ENCODE measurements at places on chromosomes 2 and 18.

DNA sequence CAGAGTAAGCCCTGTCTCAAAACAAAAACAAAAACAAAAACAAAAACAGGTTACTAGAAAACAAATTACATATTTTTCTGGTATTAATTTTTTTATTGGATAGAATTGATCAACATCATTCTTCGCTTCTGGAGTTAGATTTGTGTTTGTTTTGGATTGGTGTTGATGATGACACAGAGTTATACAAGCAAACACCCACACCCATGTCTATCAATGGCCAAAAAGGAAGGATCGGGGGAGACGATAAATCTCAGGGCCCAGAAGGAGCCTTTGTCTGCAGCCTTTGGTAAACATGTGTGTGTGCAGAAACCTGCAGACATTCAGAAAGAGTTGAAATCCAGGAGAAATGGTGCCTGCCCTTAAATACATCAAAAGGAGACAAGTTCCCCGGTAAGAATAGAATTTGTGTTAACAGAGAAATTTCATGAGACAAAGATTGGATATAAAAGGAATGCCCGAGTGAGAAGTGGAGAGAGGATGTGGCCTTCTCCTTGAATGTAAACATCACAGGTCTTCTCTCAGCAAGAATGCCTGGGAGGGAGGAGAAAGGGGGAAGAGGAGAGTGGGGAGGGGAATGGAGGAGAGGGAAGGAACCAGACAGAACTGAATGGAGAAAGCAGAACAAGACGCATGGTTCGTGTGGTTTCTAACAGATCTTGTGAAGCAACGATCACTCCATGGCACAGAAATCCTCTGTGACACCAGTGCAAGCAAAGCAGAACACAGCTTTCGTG is 40.4 kb upstream of the TMEM178A start:
- no peak for DNase-seq

DNA sequence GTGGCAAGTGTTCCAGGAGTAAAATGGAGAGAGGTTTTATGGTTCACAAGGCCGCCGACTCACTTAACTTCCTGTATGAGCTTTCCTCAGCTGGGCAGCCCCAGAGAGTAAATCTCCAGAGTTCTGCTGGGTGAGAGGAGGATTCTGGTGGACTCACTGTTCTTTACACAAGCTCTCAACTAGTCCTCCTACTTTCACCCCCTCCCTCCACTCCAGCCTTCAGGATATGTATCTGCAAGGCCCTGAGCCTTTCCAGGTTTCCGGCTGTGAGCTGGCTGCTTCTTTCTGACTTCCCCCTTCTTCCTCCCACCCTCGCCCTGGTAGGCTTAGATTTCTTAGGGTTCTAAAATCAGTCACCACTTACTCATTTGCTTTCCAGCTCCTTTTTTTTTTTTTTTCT is 34.0 kb downstream of the EML6 start:
- DNase-seq, result no peak

DNA sequence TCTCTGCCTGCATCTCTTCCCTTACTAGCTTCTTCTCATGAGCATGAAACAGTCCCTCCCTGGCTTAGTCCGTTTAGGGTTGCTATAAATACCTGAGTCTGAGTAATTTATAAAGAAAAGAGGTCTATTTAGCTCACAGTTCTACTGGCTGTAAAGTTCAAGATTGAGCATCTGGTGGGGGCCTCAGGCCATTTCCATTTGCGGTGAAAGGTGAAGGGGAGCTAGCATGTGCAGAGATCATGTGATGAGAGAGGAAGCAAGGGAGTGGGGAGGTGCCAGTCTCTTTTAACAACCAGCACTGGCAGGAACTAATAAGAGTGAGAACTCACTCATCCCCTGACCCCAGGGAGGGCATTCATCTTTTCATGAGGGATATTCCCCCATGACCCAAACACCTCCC is 26.8 kb downstream of the RHBDD1 start:
- DNase-seq, result no peak

DNA sequence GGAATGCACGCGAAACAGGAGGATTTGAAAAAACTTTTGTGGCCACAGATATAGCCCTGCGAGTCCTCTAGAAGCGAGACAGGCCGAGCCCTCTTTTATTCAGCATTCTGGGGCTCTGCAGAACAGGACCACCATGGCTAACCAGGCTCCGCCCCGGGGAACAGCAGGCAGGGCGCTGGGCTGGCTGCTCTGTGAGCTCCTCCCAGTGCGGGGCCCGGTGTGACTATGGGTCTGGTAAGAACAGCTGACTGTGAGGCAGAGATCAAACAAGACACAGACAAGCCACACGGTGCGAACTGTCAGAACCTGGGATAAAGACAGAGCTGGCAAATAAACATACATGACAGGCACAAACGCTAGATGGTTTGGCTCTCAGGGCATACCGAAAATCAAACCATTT is 15.5 kb downstream of the PXDN start:
- DNase-seq, result peak; percentile 26

DNA sequence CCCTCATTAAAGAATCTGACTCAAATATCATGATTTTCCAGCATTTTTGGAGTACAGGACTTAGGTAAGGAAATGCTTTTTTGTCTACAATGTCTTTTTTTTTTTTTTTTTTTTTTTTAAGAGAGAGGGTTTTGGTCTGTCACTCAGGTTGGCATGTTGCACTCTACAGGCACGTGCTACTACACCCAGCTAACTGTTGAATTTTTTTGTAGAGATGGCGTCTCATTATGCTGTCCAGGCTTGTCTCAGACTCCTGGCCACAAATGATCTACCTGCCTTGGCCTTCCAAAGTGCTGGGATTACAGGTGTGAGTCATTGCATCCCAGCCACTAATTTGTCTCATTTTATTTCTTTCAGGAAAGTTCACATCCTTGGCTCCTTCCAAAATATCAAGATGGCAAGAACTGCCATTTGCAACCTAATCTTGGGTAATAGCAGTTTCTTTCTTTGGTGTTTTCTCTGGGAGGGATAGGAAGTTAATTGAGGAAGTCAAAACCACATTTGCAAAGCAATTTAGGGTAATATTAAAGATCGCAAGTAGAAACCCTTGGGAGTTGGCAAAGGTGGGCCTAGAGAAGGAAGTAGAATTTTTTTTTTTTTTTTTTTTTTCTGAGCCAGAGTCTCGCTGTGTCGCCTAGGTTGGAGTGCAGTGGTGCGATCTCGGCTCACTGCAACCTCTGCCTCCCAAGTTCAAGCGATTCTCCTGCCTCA is 15.5 kb downstream of the PNO1 start:
- DNase-seq, result no peak

DNA sequence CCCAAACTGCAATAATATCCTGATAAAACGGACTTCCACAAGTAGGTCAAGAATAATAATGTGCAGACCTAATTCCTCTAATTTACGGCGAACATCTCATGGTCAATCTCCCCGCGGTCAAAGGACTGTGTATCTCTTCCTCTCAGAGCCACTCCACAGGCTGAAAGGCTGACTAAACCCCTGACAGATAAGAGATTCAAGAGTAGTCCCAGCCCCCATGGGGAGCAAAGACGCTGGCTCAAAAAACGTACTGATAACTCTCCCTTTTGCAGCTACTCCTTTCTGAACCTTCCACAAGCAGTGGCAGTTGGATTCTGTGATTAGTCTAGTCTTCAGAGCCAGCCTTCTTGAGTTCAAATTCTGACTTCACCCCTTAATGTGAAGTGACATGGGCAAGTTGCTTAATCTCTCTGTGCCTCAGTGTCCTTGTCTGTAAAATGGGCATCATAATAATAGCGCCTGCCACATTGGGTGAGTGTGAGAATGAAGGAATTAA is 19.7 kb upstream of the IL18R1 start:
- DNase-seq, result no peak

DNA sequence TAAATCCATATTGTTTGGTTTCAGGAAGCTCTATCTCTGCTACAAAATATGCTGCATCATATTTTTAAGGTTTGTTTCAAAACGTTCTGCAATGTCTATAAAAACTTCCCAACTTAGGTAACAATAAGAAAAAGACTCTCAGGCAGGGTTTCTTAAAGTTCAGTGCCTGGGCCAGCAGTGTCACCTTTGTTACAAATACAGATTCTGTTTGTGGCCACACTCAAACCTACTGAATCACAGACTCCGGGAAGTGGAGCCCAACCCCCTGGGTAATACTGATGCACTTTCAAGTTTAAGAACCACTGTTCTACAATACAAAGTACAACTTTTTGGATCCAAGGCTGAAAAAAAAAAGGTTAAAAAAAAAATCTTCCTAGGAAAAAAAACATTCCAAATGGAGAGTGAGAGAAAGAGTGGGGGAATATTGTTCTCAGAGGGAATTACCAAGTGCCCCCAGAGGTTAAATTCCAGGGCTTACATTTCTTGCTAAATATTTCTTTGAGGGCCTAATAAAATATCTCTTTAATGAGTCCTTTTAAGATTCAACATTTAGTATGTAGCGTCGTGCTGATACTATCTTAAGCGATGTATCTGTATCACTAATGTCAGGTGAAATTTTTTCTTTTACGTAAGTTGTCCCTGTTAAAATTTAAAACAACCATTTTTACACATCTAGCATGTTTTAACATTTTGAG is 476.7 kb downstream of the TXNL1 start:
- DNase-seq, result no peak

- DNase-seq, result no peak
Measured at GRCh38 chr2:175251425-175252041, 70.0 kb upstream of the ATP5MC3 start.

DNA sequence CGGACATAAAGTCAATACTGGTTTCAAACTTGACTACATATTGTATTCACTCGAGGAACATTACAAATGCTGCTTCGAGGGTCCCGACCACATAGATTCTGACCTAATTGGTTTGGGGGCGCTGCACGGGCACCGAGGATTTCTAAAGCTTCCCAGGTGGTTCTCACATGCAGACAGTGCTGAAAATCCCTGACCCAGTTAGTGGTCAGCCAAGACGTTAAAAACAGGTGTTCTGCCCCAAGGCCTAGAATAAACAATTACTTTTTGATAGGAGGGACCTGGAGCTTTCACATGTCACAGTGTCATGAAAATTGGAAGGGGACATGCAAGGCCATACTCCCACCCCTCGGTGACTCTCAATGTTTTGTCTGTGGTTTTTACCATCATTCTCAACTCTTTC is 368.9 kb downstream of the RNF144A start:
- no peak for DNase-seq

- no peak for DNase-seq
Measured at GRCh38 chr18:1413323-1413675, 508.6 kb downstream of the ADCYAP1 start.

GRCh38 chr2:239190361-239190760 is 210.5 kb downstream of the HDAC4 start:
- DNase-seq, result no peak

Data from NCI-H2029 treated with DMSO at 0.1 percent for 48 hours (cell line).